Neuronal stem cell (in vitro differentiated cells): ENCODE measurements at places on chromosomes 3 and 15.
A peak's percentile ranks its signal among the peaks of the same experiment; 100 is the strongest.

DNA sequence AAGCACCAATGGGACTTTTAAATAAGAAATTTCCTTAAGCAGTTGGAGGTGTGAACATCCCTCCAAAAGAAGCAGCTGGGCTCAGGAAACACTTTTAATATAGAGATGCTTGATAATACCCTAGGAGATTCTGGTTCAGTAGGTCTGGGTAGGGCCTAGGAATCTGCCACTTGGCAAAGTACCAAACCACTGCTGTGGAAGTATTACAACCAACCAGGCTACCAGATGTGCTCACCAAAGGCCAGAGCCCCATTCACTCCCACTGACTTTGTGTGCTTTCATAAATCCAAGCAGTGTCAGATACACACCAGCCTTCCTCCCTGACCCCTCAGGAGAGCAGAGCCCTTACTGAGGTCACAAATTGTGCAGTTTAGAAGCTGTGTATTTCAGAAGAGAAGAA lies 162.6 kb downstream of the CCNL1 start:
- DNase-seq, result no peak

DNA sequence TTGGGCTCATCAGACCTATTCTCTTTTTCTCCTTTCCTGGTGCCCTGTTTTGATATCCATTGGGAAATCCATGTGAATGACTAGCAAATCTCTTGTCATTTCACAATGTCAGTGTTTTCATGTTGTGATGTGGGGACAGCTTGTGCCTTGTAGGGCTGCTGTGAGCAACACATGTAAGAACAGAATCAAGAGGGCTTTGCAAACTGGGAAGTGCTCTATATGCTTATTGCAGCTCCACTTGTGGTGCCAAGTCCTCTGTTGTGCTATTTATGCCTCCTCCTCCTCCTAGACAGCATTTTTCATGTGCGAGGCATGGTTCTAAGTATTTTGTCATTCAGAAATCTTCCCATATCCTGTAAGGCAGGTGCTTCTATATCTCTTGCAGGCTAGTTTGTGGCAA lies 56.4 kb downstream of the ZNF621 start:
- DNase-seq, result no peak

- no peak for DNase-seq
These were observed at the start of gene DNAH1 for GRCh38 chr3:52315977-52316764. Gene DNAH1, plus strand, starts transcription at chr3:52316319. Its CDS starts 6,124 bp downstream, at chr3:52322443.

DNA sequence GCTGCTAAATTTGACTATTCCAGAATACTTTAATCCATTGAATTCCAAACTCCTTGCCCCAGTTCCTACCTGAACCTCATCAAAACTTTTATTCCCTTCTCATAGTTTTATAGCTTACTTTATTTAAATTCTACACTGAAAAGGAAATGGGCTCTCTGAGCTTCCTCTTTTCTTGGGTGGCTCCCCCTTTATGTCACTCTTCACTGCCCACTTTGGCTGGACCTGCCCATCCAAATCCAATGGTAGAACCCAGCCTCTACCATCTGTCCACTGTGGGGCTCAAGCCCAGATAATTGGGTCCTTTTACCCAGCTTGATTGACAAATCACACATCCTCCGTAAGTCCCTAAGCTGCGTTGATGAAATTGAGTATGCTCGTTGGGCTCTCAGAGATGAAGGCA lies 216.5 kb downstream of the BBX start:
- no peak for DNase-seq

DNA sequence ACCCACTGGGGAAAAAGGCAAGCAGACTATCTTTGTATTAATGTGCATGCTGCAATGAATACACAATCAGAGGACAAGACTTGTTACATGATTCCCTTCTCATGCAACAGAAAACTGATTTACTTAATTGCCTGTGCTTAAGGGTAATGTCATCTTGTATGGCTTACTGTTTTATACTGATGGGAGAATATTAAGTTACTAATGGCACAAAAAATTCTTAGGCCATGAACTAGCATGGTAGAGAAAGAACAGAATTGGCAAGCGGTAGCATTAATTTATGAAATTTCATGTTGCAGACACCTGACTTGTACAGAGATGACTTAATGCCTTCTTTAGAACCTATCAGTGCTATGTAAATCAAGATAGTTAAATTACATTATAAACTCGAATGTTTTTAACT lies 282.3 kb downstream of the CNTN3 start:
- no peak for DNase-seq

DNA sequence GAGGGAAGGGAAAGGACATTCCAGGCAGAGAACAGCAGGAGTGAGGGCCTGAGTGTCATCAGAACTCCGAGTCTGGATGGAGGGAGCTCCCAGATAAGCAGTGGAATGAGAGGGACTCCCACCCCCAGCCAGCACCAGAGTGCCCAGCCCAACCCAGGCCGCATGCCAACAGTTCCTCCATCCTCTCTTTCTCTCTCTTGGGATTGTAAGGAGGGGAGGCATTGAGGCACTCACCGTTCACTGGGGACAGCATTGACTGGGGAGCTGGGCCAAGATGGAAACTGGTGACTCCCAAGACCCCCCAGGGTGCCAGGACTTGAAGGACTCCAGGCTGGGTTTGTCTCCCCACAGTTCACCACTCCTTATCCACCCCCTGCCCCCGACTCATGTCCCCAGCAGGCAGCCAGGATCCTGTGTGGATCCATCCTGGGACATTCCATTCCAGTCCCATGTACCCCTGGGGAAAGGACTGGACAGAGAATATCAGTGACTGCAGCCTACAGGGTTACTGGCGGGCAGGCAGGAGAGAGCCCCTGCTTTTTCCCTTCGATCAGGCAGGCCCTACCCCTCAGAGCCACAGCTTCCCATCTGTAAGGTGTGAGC lies 15.7 kb downstream of the PTH1R start:
- DNase-seq, result no peak

- no peak for DNase-seq
These were observed 34.2 kb downstream of the GRIP2 start for GRCh38 chr3:14505803-14506500.

DNA sequence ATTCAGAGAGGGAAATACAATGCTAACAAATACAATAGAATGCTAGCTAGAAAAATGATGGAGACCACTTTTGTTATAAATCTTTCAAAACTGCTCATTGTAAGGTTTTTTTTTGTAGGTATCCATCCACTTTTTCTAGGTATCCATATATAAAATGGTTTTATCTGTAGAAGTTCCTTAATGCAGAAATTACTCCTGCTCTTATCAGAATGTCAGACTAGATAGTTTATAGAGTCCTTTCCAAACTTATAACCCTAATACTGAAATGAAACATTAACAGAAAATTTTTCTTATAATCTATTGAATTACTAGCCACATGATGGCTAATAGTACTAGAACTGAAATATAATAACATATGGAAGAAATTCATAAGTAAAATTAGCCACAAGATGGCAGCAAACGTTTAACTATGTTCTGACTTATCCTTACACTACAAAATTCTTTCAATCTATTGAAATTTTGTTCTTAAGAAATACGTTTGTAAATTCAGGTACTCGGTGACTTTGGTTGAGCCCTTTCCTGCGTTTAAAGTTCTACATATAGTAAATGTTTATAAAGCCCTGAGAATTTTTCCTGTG lies 58.5 kb downstream of the ECT2 start:
- DNase-seq, result no peak

DNA sequence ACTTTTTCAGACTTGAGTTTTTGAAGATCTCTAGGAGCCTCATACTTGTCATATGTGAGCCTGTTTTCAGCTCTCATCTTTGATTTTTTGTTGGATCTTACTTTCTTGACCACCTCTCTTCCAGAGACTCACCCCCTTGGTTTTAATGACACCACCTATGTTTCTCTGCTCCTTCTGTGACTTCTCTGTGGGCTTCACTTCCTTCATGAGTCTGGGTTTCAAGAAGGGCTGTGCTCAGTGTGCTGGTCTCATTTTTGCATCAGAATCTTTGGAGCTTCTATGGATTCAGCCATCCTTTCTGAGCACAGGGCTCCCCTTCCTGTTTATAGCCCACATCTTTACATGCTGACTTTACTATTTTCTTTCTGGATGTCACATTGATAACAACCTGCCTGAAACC lies 17.7 kb downstream of the PPM1L start:
- DNase-seq, result no peak

DNA sequence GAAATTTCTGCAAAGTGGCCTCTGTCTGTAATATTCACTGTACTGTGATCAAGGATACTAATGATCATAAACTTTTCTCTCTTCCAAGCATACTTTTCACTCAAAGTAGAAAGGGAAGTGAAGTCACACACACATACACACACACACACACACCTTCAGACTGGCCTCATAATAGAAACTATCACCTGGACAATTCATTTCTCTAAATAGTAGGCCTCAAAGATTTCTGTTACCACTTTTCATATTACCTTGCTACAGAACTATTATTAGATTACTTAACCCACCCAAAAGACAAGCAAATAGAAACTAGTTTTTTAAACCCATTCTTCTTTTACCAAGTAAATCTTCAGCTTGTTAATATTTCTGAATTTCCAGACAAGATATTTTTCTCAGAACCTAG lies 12.2 kb downstream of the CPB1 start:
- DNase-seq, result no peak

GRCh38 chr3:20742903-20743552 lies 557.0 kb upstream of the SGO1 start:
- no peak for DNase-seq

- DNase-seq, result no peak
These were observed 402.6 kb upstream of the GBE1 start for GRCh38 chr3:82163907-82164520.

- DNase-seq, result no peak
These were observed 17.9 kb upstream of the EMC3 start for GRCh38 chr3:10004506-10004905.

DNA sequence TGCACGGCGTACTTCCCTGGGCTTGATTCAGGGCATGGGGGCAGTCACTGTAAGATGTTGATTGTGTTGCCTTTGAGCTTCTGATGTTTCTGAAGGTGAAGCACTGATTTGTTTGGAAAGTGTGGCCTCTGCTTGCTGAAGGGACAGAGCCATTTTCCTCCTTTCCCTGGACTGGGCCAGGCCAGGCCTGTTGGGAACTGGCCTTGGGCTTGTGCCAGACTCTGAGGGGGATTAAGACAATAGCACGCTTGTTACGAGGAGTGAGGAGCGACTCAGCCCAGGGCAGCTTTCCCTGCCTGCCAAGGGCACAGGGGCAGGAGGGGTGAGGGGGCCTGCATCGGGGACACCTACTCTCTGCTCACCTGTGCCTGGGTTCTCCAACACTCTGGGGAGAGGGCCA lies 42.9 kb downstream of the LINGO1 start:
- no peak for DNase-seq

GRCh38 chr3:182484682-182485081 lies 308.6 kb upstream of the ATP11B start:
- DNase-seq, result no peak

- peak; percentile 79 for DNase-seq
These were observed 14.7 kb downstream of the RHOV start for GRCh38 chr15:40859206-40859851.

DNA sequence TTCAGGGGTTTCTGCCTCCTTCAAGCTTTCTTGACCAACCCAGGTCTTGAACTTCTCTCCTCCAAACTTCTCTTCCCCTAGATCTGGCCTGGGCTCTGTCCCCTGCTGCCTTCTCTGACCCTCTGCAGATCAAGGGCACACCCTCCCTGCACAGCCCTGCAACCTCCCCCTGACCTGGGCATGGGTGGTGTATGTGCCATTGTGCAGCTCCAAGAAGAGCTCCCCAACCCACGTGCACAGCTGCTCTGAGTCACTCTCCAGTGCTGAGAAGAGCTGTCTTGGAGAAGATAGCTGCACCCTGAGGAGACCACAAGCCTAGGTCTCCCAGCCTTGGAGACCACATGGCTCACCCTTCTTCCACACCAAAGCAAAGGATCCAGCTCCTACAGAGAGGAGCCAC lies 8.0 kb downstream of the MAN2C1 start:
- no peak for DNase-seq

DNA sequence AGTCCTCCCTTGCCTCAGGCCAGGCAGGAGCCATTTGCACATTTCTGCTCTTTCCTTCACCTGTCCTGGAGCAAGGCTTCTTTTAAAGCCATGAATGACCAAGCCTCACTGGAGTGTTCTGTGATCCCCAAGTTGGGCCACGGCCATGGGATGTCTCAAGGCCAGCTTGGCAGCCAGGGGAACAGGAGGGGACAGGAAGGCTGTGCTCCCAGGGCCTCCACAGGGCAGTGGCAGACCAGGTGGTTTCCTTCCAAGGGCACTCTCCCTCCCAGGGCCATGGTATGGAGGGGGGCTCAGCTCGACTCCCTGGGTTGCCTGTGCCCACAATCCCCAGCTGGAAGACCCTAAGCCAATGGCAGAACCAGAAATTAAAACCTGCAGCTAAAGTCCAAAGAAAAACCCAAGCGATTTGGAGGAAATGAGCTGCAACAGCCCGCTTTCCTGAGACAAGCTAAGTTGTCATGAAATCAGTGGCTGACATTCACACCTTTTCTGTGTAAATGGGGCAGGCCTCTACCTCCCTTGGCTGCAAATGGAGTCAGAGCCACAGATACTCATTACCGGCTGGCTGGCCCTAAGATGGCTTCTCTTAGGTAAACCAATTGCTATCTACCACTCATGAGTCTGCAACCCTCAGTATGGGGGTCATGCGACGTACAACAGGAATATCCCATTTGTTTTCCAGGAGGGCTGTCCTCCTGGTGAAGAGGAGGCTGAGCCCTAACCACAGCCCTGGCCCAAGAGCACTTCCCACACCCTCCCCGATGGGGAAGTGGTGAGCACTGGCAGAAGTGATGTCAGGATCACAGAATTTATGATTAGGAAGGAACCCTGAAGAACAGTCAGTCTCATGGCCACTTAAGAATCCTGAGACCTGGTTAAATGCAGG lies 83.3 kb downstream of the SNRK start:
- no peak for DNase-seq

DNA sequence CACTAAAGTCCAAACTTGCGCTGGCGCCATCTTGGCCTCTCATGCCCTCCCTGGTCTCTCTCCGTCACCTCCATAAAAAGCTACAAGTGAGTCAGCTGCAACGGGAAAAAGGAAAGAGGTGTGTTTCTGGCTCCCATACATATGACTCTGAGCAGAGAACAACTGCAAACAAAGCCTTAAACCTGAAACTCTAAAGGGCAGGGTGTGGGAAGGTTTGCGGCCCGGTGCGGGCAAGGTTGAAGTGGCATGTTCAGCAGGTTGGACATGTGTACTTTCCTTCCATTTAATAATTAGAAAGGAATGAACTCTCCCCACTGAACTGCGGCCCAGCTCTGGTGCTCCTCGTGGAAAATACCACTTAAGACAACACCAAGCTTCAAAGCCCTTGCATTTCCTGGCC lies 59.0 kb upstream of the PPARG start:
- DNase-seq, result no peak

- DNase-seq, result no peak
These were observed 40.6 kb downstream of the SLC25A26 start for GRCh38 chr3:66261355-66261754.

- no peak for DNase-seq
These were observed 36.4 kb upstream of the PRR23E start for GRCh38 chr3:127156338-127157050.

DNA sequence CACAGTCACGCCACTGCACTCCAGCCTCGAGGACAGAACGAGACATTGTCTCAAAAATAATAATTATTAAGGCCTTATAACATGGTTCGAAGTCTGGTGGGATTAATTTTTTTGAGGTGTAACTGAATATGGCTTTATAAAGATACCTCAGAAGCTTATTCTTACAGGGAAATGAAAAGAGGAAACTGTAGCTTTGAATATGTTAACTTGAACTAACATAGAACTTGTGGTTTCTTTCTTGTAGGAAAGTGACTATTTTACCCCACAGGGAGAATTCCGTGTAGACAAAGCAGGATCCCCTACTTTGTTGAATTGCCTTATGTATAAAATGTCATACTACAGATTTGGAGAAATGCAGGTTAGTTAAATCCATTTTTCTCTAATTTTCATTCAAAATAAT lies 96.3 kb downstream of the STT3B start:
- DNase-seq, result no peak
